ENCODE measurements at places on chromosomes 2 and 18. TPM values are rescaled to one million over a fixed set of nuclear protein-coding genes. Genes with fewer than 3 reads are reported as not detected.

REEP1 gene
- polyA plus RNA-seq, result 1.3 TPM

IL1B gene
- polyA plus RNA-seq, result 13.8 TPM

DNA sequence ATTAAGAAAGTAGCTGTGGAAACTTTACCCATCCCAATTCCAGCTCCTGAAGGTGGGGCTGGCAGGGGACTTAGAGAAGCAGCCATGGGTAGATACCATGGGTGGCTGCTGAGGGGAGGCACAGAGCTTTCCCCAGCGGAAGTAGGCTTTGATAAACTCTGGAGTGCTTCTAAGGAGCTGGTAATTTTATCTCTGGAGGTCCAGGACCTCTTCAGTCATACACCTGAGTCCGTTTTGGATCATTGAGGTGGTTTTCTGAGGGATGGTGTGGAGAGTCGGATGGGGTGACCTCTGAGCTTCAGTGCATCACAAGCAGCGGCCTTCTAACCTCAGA lies 36.7 kb upstream of the BMP10 start:
- DNase-seq, result peak; percentile 64

GRCh38 chr18:79677221-79677620 lies 2.4 kb upstream of the CTDP1 start:
- DNase-seq, result no peak

DNA sequence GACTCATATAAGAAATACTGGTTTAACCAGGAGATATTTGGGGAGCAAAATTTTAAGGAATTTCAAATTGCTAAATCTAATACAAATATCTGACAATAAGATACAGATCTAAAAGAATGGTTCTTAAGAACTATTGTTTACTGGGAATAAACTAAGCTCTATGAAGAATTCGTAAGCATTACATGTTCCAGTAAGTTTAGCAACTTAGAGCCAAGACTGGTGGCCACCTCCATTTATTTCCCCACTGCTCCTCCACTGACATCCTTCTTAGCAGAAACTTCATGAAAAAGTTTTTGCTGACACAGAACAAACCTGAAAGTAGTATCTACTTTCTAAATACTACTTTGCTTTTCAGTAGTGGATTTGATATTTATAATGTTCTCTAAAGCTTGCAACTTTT lies 83.0 kb downstream of the ACSL3 start:
- DNase-seq, result no peak

GRCh38 chr18:76402026-76402990 lies 92.7 kb downstream of the ZNF516 start:
- no peak for DNase-seq

- DNase-seq, result no peak
Measured at GRCh38 chr2:23293063-23293462, 91.9 kb upstream of the KLHL29 start.

- no peak for DNase-seq
Measured at GRCh38 chr2:235347691-235348090, 146.2 kb upstream of the AGAP1 start.

Measured in thymus (tissue), 14 donors.